ENCODE measurements at places on chromosomes 1 and 21.

DNA sequence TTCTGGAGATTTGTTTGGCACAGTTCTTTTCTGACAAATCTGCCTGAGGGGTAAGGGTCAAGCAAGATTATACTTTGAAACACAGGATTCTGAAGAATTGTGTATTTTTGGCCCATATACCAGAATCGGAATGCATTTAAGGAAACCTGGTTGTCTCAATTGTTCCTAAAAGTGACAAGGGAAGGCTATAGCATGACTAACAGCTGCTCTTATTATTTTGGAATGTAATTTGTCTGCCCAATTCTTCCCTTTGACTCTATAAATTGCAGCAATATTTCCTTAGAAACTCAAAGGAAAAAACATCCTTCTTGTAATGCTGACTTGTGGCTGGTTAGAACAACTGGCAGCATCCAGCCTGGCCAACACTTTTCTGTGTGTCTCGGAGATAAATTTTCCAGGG is 15.8 kb upstream of the VCAM1 start:
- no peak for DNase-seq

DNA sequence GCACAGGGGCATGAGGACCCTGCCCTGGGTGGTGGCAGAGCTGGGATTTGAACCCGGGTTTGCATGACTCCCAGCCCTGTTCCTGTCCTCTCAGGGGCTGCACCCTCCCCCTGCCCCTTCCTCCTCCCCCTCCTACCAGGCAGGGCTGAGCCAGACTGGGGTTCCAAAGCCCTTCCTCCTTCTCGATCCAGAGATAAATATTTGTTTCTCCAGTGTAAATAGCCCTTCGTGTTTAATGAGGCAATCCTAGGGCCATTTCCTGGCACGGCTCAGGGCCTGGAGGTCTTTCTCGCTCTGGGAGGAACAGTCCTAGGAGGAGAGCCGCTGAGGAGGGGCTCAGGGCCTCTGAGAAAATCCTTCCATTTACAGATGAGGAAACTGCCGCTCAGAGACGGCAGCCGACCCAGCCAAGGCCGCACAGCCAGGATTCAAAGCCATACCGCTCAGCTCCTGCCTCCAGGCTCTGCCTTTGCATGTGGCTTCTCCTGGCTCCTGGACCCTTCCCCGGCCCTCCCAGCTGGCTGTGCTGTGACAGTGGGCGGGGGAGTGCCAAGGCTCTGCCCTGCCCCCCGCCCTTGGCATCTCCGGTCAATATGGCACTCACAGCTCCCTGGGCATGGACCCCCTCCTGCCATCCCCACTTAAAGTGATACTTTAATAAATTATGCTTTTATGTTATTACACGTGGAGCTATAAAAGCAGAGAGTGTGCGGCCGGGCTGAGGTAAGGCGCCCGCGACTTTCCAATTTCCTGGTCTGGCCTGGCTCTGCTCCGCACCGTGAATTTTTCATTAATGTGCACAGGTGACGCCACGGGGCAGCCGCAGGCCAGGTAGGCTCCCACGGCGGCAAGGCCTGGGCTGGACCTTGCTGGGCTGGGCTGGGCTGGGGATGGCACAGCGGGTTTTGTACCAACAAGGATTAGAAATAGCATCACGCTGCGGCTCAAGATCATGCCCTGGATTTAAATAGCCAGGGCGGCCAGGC is 114.7 kb upstream of the WNT4 start:
- DNase-seq: no peak

DNA sequence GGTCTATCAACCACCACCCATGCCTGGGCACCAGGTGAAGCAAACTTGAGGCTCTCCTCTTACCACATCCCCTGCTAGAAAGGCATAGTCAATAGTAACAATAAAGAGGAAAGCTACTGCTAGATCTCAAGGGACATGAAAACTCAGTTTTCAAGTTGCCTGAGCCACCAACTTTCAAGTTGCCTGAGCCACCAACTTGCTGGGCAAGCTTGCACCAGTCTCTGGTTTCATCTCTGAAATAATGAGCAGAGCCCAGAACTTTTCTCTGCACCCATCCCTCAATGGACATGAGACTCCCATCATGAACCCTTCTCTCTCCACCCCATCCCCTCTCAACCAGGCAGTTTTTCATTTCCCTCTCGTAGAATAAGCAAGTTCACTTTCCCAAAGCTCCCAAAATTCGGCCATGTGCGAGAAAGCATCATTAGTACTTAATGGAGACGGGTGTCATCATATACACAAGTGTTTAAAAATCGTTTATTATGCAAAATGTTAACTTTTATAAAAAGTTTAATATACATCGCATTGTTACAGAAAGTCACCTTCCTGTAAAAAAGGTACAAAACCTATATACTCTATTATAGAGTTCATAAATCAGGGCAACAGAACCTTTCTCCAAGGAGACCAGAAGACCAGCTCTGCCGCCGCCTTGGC is 1.7 kb downstream of the ID3 start:
- no peak for DNase-seq

DNA sequence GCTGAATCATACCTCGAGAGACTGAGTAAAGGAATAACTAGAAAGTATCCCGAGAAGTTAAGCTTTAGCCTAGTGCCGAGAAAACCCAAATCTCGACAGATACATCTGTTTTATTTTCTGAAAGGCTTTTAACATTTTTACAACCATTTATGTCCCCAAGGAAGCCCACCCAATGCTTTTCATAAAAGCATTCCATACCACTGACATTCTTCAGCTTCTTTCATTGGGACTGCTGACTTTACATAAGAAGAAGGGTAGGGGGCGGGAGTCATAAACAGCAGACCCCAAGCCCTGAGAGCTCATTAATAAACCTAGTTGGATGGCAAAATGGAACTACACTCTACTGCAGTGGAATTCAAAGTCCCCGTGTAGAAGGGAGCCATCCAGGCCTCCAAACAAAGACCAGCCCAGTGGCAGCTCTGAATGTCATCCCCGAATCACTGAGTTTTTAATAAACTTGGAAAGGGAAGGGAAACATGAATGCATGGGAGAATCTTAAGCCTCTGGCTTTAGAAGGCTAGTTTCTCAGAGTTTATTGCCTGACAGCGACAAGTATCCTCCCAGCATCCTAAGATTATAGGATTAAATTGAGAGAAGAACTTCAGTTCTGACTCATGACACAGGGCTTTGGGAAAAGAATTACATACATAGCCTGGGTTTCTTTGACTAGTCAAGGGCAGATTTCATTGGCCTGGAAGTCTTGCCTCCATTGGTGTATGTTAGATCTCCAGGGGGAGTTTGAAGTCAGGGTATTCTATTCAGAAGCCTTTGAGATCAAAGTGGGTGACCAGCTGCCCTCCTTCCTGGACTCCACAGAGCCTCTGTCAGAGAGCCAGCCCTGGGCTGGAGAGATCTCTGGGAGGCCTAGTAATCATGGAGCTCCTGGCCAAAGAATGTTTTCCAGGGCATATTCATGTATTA is 3.7 kb downstream of the ATF3 start:
- DNase-seq: no peak

- DNase-seq: no peak
Measured at GRCh38 chr1:33460947-33461629, 11.4 kb upstream of the ZSCAN20 start.

DNA sequence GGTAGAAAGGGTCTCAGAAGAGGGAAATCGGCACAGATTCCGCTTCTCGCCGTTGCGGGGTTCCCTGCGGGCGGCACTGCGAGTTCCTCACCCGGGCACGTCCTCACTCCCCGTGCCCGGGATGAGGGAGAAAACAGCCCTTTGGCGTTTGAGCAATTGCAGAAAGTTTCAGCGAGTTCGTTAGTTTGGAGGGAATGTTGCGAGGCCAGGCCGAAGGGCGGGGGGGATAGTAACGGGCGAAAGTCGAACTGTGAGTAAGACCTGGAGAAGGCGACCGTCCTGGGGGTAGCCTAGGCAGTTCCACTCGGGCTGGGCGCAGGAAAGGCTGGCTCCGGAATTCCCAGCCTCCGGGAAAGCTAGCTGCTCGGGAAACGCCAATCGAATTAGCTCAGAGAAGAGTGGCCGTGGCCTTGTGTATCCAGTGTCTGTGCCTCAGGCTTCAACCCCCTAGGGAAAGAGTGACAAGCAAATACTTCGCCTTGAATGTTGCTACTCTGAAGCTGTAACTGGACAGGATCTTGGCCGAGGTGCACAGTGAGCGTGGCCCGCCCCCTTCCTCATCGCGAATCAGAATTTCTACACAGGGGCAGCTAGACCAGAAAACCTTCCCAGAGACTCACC is 787 bp downstream of the PTGFR start:
- DNase-seq: no peak

DNA sequence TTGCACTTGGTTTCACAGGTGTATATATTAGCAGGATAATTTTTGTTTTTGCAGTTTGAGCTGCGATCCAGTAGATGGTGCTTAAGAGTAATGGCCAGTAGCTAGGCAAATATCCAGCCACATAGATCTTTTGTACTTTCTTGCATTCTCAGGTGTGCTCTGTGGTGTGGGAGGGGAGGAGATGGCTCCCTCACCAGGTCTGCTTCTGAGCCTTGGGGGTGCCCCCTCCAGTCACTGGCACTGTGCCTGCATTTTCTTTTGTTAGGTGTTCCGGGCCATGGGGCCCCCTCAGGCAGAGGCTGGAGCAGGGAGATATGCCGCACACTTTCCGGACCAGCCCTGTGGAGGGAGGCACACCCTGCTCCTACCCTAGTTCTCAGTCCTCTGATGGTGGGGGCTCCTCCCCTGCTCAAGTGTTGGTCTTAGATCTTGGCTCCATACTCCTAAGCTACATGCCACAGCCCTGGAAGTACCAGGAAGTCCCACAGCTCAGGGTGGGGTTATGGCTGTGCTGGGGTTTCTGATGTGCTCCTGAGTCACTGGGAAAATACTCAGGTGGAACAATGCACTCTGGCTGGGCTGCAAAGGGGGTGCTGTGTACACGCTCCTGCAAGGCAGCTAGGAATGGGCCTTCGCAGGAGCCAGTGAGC is 197.6 kb upstream of the DMRTA2 start:
- no peak for DNase-seq

DNA sequence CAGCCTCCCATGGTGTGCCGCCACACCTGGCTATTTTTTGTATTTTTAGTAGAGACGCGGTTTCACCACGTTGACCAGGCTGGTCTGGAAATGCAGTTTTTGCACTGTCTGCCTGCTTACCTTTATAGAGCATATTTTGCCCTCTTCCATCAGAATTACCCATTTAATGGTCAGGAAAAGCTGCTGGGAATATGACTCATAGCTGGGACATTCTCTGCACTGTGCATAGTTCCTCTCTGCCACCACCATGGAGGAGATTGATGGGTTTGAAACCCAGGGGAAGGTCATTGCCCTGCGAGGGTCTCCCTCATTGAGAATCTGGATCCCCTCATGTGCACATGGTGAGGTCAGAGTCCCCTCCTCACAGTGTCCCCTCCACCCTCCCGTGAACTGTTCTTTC is 32.1 kb downstream of the MX1 start:
- DNase-seq: no peak

- DNase-seq: no peak
Measured at GRCh38 chr1:60732977-60733401, 349.4 kb upstream of the NFIA start.

DNA sequence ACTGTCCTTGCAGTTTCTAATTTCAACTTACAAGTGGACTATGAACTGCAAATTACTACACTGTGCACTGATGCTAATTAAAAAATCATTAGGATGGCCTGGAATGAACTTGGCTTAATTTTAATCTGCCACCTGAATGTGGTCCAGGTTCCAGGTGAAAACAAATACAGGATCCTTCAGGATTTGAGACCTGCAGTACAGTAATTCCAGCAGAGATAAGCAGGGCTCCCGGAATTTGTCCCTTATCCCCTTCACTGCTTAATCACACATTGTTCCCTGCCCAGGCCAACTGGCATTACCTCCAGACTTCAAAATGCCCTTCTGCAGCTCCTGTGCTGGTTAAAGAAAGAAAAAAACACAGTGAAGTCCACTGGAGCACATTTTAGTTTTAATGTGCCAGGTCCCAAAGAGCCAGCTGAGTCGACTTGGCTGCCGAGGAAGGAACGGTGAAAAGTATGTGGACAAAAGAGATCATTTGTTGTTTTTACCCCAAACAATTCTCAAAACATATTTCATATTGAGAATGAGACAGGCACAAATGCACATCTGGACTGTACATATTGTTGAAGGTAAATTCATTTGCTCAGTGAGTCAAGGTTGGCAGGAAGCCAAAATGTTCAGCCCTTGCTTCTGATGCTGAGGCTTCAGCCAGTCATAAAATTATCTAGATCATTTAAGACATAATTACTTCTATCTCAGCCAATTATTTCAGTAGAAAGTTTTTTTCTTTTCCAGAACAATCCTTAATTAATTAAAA is 28.3 kb downstream of the DEGS1 start:
- no peak for DNase-seq

DNA sequence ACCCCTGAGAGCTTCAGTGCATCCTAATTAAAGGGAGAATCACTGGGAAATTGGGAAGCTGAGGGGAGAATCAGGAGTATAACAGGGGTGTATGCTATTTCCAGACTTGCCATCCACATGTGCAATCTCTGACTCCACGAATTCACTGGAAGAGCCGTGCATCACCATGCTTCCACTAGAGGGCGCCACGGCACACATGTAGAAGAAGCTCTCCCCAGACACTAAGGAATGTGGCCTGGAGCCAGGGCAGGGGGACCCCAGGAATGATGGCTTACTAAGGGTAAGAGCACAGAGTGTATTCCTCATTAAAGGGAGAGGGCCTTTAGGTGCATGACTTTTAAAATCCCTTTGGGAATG is 81.5 kb downstream of the ABCA4 start:
- peak; percentile 27 for DNase-seq

- DNase-seq: no peak
Measured at GRCh38 chr1:215260711-215261110, 178.2 kb downstream of the KCNK2 start.

DNA sequence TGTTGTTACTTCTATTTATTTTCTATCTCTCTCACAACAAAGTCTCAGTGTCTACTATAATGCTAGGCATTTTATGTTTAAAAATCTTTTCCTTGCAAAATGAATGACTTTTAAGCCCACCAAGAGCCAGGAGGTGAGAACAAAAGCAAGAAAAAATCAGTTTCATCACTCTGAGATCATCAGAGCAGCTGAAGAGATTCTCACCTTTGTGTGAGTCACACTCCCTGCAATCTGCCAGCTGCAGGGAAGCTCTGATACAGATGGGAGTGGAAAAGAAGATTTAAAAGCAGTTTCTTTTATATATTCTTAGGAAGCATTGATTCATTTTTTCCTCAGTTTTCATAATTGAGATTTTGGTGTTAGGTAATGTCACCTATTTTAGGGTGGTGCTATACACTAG is 107.6 kb downstream of the LHX9 start:
- DNase-seq: no peak

GRCh38 chr1:56267611-56268010 is 311.8 kb downstream of the PLPP3 start:
- DNase-seq: no peak

DNA sequence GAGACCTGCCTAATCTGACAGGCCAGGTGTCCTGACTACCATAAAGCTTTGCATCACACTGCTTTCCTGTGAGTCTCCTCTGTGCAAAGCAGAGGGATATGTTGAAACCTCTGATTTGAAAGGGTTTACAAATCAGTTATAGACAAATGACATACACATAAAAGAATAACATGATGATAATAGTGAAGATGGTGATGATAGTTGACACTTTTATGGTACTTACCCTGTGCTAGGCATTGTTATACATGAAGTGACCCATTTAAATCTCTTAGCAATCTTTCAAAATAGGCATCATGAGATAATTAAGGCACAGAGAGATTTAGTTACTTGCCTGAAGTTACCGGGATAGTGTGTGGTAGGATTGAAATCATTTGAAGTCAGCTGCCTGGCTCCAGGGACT is 34.1 kb upstream of the PKN2 start:
- DNase-seq: no peak
